ENCODE measurements at places on chromosomes 2 and 18.

DNA sequence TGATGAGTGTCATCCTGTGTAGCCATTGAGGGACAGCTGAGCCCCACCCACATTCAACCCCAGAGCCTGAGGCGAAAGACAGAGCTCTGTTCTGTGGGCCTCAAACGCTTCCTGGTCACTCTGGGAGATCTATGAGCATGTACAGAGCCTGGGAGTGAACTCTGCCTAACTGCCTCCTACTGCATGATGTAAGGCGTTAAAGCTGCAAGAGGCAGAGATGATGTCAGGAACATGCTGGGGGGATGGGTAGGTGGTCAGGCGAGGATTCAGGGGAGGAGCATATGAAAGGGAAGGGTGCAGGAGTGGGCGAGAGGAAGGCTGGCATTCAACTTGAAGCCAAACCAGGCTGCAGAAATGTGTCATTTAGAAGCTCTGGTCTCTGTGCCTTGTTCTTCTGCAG lies 181.0 kb downstream of the TFCP2L1 start:
- DNase-seq: no peak

DNA sequence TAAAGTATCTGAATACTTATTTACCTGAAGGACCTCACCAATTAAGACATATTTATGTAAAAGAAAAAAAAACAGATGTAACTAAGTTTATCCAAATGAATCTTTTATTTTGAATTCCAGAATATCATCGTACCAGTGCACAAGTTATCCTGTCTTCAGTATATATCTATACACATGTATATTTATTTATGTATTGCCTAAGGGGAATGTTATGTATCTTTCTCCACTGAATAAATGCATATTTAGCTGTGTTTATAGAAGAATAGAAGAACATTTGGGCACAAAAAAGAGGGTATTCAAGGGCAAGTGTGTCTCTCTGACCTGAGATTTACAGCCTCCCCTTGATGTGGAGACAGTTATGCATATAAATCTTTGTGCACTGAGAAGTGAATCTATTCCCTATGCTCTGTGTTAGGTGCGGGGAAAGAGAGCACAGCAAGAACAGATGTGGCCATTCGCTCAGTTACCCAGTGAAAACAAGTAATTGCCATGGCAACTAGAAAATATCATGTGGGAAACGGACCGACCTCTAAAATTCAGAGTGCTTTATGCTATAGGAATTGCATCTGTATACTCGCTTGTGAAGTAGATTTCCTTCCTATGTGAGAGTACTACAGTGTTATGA lies 39.5 kb upstream of the ASXL3 start:
- no peak for DNase-seq

DNA sequence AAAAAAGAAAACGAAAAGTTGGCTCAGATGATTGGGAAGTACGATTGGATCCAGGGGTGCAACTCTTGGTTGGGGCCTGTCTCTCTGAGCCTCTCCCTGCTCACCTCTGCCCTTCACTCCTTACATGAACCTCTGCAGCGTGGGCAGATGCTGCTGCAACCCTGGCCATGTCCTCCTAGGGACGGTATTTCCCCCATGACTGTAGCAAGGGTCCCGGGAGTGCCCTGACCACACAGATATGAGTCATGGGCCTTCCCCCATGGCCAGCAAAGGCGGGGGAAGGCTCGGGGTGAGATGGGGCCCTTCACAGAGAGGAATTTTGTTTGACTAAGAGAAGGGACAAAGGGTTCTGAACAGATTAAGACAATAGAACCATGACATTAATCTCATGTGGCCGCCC lies 129.0 kb downstream of the NCK2 start:
- DNase-seq: no peak

- DNase-seq: no peak
Measured at GRCh38 chr2:78162202-78162601, 640.0 kb upstream of the LRRTM4 start.

- DNase-seq: no peak
Measured at GRCh38 chr2:104965900-104966299, 72.0 kb upstream of the MRPS9 start.

- no peak for DNase-seq
Measured at GRCh38 chr2:7392076-7392787, 475.0 kb downstream of the RNF144A start.

GRCh38 chr18:50356036-50356945 lies 18.6 kb upstream of the SKA1 start:
- no peak for DNase-seq

DNA sequence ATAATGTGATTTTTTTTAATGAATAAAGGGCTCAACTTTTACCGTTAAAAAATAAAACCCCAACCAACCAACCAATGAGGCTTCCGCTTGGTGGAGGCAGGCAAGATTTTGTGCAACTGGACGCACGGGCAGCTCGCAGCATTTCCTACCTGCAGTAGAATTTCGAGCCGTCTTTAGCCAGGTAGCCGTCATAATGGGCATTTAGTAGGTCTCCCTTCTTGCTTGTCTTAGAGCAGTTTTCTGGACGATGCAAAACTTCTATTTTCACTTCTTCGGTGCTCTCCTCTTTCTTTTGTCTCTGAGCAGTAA lies 316 bp downstream of the FKBP7 start:
- peak; percentile 6 for DNase-seq

DNA sequence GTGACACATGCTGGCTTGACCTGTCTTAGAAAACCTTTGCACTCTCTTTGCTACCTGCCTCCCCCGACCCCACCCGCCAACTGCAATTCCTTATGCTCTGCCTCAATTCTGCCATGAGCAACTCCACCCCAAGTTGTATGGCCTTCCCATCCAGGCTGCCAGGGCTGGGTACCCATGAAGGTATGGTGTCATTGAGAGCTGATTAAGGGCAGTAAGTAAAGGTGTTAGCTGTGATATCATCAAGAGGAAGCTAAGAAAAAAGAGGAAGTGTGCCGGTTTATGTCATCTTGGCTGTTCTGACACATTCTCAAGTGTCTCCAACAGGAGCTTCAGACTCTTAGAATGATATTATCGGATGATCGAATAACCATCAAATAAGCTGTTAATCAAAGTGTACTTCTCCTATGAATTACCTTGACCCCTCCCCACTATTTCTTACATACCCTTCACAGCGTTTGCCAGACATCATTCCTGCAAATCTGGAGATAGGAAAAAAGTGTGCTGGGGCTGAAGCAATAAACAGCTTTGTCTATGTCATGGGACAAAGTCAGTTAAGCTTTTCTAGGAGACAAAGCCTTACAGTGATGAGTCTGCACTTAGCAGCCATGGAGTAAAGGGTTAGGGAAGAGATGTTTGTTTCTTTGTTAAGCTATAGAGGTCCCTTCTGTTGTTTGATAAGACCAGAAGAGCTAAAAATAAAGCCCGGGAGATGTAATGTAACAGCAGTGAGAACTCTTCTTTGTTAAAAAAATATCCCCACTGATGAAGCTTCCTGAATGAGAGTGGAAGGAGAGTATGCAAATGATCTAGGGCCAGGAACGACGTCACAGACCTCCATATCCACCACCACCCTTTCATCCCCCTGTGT lies 40.4 kb upstream of the SMAD2 start:
- no peak for DNase-seq

- no peak for DNase-seq
Measured at GRCh38 chr2:145207884-145208283, 688.0 kb upstream of the ZEB2 start.

- no peak for DNase-seq
Measured at GRCh38 chr2:95551055-95551568, 40.7 kb upstream of the TRIM43 start.

DNA sequence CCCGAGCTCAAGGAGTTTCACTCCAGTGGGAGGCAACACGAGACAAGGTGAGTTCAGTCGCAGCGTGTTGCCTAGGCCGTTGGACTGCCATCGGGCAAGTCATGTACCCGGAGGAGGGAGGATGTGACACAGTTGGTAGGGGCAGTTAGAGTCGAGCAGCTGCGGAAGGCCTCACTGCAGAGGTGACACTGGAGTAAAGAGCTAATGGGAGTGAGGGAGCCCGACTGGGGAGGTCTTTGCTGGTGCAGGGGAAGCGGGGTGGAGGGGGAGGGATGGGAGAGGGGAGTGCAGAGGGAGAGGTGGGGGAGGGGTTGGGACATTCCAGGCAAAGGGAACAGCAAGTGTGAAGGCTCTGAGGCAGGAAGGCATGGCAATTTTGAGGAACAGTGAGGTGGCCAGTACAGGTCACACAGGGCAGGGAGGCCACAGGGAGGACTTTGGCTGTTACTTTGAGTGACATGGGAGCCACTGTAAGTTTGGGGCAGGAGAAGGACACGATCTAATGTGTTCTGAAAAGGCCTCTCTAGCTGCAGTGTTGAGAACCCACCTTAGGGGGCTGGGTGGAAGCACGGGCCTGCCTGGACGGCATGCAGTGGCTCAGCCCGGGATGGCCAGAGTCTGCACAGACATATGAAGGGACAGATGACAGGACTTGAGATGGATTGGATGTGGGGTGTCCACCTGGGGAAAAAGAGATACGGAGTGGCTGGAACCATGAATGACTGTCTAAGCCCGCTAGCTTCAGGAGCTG lies 61.1 kb downstream of the KCNF1 start:
- no peak for DNase-seq

- no peak for DNase-seq
Measured at GRCh38 chr2:190582019-190582418, 47.5 kb upstream of the NEMP2 start.

DNA sequence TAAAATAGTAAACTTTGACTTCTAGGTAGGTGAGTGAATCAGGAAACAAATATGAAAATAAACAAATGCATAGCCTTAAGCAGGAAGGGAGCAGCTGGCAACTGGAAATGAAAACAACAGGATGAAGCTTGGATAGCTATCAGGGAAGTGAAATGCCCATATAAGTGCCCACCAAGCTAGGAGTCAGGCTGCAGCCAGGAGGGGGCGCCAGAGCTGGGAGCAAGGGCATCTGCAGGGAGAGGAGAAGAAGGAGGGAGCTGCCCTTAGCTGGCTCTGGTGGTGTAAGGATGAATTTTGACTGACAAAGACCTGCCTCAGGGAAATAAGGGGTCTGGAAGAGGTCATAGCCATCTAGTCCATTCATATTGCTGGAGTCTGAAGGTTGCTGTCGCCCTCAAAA lies 298.3 kb downstream of the TDRD15 start:
- DNase-seq: peak; percentile 37

GRCh38 chr2:60804473-60804872 lies 48.4 kb downstream of the PAPOLG start:
- DNase-seq: no peak

GRCh38 chr2:174971868-174972781 lies 33.1 kb downstream of the CHN1 start:
- peak; percentile 71 for DNase-seq

GRCh38 chr2:120828829-120829632 lies 93.4 kb downstream of the GLI2 start:
- DNase-seq: no peak

DNA sequence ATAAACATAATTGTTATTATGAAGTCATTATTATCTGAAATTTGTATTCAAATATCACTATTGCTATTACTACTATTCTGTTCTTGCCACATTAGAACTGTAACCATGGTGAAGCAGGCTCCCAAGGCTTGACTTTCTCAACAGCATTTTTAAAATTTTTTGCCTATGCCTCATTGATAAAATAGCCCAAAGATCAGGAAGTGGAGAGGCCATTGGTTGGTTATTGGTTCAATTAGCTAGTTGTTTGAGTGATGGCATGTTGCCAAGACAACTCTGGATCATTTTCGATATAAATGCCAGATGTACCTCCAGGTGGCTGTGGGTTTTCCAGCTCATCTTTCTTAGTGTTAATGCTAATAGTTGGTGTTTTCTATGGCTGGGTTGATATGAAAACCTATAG lies 513.5 kb downstream of the TRIB2 start:
- DNase-seq: peak; percentile 37

DNA sequence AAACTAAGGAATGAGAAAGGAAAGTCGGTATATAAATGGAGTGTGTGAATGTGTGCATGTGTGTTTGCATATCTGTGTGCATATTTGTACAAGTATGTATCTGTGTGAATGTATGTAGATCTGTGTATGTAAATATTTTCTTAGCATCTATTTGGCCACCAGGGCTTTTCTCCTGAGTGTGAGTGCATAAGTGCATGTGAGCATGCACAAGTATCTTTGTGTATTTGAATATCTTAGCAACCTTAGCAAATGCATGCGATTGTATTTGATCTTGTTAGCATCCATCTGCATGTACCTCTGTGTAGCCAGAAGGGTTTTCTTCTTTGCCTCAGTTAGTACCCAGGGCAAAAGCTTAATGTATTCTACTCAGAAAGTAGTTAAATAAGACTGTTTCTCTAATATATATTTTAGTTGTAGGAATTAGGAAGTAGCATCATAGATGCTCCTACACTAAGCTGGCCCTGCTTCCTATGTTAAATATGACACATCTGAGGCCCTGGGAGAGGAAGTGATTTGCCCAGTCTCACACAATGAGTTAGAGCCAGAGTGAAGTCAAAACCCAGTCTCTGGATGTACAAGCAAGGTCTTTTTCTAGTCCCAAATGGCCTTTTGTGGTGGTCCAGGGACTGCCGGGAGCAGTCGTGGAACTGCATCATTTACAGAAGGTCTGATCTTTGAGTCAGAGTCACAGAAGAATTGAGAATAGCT lies 9.2 kb downstream of the FKBP1B start:
- DNase-seq: no peak

- no peak for DNase-seq
Measured at GRCh38 chr18:10949655-10950054, 199.7 kb downstream of the PIEZO2 start.

- DNase-seq: no peak
Measured at GRCh38 chr2:104371087-104371781, 482.7 kb upstream of the POU3F3 start.

- DNase-seq: no peak
Measured at GRCh38 chr18:48360376-48361021, 48.7 kb downstream of the ZBTB7C start.

- DNase-seq: no peak
Measured at GRCh38 chr18:10298346-10298745, 156.1 kb upstream of the APCDD1 start.

- no peak for DNase-seq
Measured at GRCh38 chr2:8581601-8582041, 100.2 kb upstream of the ID2 start.

GRCh38 chr2:6231166-6231565 lies 539.0 kb downstream of the SOX11 start:
- no peak for DNase-seq

- peak; percentile 50 for DNase-seq
Measured at GRCh38 chr2:97995026-97995733, 568 bp downstream of the TMEM131 start.

DNA sequence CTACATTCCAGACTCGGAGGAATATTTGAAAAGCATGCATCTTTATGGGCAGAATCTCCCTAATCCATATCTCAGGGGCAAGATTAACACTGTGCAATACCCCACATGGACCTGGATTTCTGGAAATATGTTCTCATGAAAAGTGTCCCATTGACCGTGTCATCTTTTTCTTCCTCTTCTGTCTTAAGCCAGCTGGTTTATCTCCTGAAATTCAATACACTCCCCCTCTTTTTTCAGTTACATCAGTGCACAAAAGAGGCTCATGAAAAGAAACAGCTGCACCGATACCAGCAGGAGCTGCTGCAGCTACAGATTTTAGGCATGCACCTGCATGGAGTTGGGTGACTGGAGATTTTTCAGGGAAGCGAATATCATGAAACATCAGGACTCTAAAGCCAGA lies 117.2 kb downstream of the SLC4A3 start:
- no peak for DNase-seq

GRCh38 chr2:45984896-45985473 lies 312.2 kb upstream of the EPAS1 start:
- DNase-seq: no peak

GRCh38 chr18:8197499-8197898 lies 411.7 kb upstream of the RAB12 start:
- no peak for DNase-seq

GRCh38 chr2:105775809-105776559 lies 31.3 kb downstream of the NCK2 start:
- DNase-seq: peak; percentile 64

- DNase-seq: no peak
Measured at GRCh38 chr2:47336259-47337238, 66.4 kb upstream of the MSH2 start.
